ENCODE measurements at places on chromosomes 11 and 22.

- DNase-seq, result no peak
Observed at GRCh38 chr11:34266090-34266912, 91.5 kb downstream of the ABTB2 start.

GRCh38 chr11:94583866-94584500 lies 16.8 kb downstream of the PIWIL4 start:
- DNase-seq, result no peak

DNA sequence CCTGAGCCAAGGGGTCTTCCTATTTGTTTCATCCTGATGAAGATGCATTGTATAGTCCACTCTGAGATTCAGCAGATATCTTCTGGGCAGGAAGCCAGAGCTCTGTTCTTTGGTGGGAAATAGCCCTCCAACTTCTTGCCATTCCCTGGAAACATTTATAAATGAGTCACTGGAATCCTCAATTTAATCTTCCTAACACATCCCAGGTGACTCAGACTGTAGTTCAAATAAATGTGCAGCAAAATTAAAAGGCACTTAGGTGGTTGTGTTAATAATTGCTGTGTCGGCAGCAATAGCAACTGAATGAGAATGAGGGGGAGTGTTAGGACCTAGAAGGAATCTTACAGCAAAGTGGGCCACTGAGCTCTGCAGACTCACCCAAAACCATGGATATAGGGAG lies 108.6 kb downstream of the INSC start:
- no peak for DNase-seq

DNA sequence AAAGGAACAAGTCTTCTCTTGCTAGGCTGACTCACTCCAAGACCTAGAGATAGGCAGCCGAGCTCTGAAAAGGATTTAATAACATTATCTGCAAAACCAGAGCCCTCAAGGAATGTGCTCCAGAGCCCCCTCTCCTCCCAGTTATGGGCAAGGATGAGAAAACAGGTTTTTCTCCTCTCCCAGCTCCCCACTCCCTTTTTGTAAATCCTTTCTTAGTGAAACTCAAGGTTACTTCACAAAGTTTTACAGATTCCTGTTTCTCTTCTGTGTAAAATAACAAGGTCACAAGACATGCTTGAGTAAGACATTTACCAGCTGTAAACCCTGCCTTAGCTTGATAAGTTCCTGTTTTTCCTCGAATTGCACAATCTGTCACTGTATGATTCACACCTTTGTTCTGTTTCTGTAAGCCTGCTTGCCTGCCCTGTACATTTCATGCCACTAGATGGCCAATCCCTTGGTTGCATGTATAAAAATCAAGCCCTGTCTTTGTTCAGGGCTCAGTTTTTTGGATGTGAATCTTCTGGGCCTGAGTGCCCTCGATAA lies 489.4 kb downstream of the KCNA4 start:
- no peak for DNase-seq

- no peak for DNase-seq
Observed at GRCh38 chr11:58938398-58938797, 890 bp upstream of the GLYATL1 start.

- no peak for DNase-seq
Observed at GRCh38 chr11:98307827-98308491, 712.8 kb upstream of the CNTN5 start.

DNA sequence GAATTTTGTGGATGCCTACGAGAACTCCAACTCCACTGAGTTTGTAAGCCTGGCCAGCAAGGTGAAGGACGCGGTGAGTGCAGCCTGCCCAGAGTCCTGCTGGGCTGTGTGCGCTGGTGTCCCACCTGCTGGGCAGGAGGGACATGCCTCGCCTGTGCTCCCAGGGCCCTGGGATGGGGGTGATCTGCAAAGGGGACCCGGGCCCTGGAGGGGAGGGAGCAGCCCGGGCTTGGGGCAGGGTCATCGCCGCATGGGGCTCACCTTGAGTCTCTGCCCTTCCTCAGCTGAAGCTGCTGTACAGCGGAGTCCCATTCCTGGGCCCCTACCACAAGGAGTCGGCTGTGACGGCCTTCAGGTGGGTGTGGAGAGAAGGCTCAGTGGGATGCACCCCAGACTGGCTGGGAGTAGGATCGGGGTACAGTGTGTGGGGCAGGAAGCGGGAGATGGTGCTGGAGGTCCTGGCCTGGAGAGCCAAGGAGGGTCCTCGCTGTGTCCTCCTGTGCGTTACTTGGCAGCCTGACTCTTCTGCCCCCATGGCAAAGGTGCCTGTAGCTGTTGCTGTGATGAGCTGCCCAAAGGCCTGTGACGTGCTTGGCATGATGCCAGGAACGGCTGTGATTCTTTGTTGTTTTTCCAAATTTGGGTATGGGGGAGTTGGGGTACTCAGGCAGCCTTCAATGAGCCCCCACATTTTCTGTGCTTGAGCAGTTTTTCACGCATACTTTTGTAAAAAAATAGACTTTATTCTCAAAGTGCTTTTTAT lies 29.2 kb downstream of the ST14 start:
- no peak for DNase-seq

- DNase-seq, result no peak
Observed at GRCh38 chr11:119885067-119885466, 156.1 kb upstream of the NECTIN1 start.

DNA sequence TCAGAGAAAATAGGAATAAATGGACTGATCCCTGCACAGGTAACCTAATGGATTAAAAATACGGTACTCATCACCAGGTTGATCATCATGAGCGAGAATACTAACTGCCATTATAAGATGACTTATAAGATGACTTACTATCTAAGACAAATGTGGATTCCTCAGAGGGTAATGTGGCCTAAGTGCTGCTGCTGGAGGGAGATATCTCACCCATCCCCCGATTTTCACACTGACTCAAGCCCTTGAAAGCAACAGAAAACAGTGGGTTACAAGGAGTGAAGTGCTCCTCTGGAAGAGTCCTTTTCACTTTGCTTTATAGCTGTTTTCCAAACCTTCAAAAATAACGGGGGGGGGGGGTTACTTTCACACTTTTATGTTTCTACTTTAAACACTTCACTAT lies 920 bp downstream of the TMEM218 start:
- DNase-seq, result no peak

GRCh38 chr11:10049756-10050155 lies 244.3 kb downstream of the SBF2 start:
- no peak for DNase-seq

DNA sequence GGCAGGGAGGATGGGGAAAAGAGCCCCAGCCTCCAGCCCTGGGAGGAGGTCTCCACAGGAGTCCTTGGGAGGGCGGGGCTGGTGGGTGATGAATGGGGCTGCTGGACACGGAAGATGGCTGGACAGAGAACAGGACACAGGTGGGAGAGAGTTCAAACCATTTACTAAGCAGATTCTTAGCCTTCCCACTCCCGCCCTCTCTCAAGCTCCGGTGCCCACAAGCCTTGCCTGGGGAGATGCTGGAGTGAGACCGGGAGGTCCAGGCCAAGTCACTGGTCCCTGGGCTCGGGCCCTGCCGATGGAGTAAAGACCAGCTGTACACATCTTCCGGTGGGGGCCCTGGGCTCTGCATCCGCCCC lies 1.4 kb downstream of the CLDN5 start:
- DNase-seq, result no peak

GRCh38 chr22:31020334-31020733 lies 51.3 kb downstream of the TUG1 start:
- no peak for DNase-seq

- DNase-seq, result no peak
Observed at GRCh38 chr11:108788565-108789199, 123.8 kb downstream of the DDX10 start.

DNA sequence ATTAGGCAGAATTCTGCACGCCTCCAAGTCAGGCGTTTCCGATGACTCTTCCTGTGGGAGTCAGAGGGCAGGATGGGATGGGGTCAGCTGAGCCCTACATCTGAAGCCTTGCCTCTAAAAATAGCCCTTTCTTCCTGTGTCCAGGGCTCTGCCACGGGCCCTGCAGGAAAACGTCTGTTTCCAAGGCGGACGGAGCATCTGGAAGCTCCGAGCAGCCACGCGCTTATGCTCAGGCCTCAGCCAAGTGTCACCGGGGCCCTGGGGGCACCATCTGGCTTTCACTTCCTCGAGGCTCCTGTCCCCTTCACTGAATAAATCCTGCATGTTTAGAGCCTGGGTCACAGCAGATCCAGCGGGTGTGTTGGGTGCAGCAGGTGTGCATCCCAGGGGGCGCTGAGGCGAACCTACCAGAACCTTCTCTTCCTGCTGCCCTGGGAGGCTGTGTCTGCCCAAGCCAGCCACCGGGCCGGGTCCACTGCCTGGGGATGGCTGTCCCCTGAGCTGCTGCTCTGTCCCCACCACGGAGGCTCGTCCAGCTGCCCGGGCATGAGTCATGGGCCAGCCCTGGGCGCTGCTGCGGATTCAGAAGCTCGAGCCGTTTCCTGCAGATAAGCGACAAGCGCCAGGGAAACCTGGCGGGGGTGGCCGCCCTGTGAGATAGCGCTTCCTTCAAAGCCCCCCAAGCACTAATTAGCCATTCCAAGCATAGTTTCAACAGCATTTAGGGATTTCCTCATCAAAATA lies 32.0 kb upstream of the LINC01488 start:
- DNase-seq, result peak; percentile 28

GRCh38 chr11:65491163-65491465 lies 7.7 kb upstream of the MALAT1 start:
- DNase-seq, result no peak

- no peak for DNase-seq
Observed at GRCh38 chr11:1462698-1462975, 23.9 kb downstream of the MOB2 start.

- no peak for DNase-seq
Observed at GRCh38 chr22:22811016-22812009, 76.3 kb upstream of the IGLL5 start.

- peak; percentile 8 for DNase-seq
Observed at GRCh38 chr11:114440971-114441763, 1.9 kb downstream of the REXO2 start.

- DNase-seq, result no peak
Observed at GRCh38 chr22:25228822-25229221, 9.4 kb downstream of the CRYBB2 start.

GRCh38 chr11:69531717-69532088 lies 50.2 kb downstream of the LINC01488 start:
- DNase-seq, result no peak

GRCh38 chr22:17890245-17890671 lies 116.0 kb upstream of the BID start:
- no peak for DNase-seq

GRCh38 chr11:88318017-88318416 lies 19.5 kb downstream of the CTSC start:
- no peak for DNase-seq

GRCh38 chr22:30289980-30290313 lies 642 bp upstream of the CASTOR1 start:
- DNase-seq, result no peak

DNA sequence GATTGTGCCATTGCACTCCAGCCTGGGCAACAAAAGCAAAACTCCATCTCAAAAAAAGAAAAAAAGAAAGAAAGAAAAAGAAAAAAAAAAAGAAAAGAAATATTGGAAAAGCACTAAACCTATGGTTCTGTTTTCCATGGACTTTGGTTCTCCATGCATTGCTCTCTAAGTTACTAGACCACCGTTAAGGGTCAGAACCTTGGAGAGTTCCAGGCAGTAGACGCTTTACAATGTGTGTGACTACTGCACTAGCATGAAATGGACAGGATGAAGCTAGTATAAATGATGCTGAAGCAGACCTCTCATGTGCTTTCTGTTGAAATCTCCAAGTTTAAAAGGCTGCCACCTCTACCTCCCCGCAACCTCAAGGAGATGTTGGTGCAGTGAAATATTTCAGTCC lies 63.5 kb downstream of the SIK2 start:
- DNase-seq, result no peak

DNA sequence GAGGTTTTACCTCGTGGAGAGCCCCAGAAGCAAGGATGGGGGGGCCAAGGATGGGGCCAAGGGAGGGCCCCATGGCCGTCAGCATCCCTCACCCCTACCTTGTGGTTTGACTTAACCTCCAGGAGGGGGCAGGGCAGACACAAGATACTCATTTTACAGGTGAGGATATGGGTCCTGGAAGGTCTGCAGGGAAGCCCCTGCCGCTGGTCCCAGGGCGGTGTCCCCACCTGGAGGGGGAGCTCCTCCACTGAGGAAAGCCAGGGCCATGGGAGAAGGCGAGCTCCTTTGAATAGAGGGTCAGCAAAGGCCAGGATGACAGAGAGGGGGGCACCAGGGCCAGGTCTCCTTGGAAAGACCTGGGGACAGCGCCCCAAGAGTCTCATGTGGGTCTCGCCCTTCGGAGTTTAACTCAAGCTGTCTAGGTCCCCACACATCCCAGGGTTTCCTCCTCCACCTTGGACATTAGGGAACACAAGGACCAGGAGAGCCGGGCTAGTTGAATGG lies 5.9 kb upstream of the ADORA2A start:
- no peak for DNase-seq

GRCh38 chr11:16512198-16512898 lies 156.0 kb upstream of the SOX6 start:
- DNase-seq, result no peak

DNA sequence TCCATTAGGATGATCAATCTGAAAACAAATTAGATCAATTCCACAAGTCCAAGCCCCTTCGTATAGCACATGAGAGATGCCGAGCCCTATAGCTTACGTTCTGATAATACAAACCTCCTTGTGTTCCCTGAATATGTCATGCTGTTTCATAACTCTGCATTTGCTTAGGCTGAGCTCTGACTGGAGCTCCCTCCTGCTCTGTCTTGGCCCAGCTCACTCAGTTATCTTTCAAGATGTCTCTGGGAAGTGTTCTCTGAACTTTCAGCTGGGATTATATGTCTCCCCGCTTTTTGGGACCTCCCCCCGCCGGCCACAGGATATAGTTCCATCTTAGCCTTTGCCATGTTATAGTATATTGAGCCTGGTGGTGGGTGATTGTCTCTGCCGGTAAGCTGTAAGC lies 44.0 kb downstream of the FDX1 start:
- DNase-seq, result no peak

GRCh38 chr22:38271927-38272372 lies 860 bp downstream of the TMEM184B start:
- peak; percentile 63 for DNase-seq

GRCh38 chr11:22761066-22761465 lies 68.5 kb downstream of the SVIP start:
- DNase-seq, result no peak

GRCh38 chr22:30574997-30575671 lies 669 bp upstream of the GAL3ST1 start:
- no peak for DNase-seq

GRCh38 chr11:101563166-101563565 lies 20.6 kb downstream of the TRPC6 start:
- DNase-seq, result no peak

Measured in cerebellum (tissue), 4 donors.